SIG-M5 (cell line): ENCODE measurements at places on chromosomes 5 and 9.

DNA sequence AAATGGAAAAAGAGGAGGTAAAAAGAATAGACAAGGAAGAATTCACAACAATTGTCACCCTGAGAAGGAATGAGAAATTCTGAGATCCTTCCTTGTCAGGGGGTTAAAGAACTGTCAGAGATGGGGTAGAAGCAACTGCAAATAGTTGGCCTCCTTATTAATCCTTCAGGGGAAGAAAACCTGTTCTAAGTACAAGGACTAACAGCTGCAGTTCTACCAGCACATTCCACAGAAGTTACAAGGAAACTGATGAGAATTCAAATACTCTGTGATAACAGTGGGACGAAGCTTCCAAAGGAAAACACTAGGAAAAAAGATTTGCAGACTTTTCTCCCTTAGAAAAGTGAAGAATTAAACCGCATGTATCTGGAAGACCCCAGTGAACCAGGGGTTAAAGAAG lies 93.7 kb downstream of the OR2K2 start:
- no peak for DNase-seq

GRCh38 chr5:120405923-120406322 lies 58.2 kb upstream of the PRR16 start:
- DNase-seq = no peak

DNA sequence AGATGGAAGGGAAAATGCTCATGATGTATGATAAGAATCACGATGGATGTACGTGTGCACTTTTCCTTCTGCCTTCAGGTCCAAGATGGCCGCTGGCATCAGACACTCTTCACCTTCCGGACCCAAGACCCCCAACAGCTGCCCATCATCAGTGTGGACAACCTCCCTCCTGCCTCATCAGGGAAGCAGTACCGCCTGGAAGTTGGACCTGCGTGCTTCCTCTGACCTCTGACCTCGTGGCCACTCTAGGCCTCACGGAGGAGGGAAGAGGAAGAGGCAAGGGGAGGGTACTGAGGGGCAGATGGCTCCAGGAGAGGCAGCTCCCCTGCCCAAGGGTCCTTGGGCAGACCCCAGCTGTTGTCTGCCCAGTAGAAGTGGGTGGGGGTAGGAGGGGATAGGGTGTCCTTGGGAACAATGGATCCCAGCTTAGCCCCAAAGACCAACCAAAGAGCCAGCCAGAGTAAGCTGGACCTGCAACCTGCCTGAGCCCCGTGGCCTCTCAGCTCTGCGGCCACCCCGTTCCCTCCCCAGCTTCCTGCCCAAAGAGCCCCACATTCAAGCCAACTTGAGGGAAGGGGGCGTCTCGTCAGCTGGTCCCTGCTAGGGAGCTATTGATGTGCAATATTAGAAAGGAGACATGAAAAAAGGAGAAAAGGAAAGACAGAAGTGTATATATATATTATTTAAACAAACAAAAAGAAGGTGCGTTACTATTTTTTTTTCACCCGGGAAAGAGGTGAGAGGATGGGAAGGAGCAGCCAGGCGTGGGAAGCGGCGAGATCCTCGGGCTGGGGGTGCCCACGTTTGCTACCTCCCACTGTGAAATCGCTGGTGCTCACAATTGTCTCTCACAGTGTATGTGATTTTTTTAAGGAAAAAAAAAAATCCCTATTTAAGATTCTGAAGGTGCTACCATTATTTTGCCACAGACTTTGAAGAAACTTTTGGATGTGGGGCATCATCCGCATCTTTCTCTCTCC lies 12.1 kb upstream of the ORM1 start:
- no peak for DNase-seq

DNA sequence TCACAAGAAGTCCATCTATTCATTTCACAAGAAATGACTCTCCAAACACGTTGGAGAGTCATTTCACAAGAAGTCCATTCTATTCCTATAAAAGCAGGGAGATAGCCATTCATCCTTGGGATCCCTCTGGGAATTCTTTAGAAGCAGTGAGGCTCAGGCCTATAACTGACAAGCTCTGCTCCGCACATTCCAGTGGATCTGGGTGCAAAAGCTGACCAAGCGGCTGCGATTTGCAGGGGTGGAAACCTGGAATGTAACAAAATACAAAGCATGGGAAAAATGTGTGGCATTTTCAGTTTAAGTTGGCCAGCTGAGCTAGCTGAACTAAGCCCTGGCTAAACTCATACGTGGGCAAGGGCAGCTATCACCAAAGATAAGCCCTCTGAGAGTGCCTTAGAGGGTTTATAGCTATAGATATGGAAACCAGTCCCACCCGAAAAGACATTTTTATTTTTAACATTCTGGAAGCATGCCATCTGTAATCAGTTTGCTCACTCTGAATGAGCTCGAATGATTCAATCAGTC lies 8.7 kb downstream of the TAS2R1 start:
- no peak for DNase-seq

GRCh38 chr5:158747816-158748432 lies 351.8 kb downstream of the EBF1 start:
- no peak for DNase-seq

DNA sequence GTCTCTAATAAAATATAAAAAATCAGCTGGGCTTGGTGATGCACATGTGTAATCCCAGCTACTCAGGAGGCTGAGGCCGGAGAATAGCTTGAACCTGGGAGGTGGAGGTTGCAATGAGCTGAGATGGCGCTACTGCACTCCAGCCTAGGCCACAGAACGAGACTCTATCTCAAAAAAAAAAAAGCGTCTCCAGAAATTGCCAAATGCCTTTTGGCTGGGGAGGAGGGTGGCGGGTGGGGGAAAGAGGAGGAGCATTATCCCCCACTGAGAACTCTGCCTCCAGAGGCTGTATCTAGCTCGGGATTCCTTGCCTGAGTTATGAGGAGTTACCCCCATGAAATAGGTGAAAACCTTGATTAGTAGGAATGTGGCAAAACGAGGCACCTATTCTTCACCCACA lies 4.8 kb downstream of the ROPN1L start:
- DNase-seq = no peak

DNA sequence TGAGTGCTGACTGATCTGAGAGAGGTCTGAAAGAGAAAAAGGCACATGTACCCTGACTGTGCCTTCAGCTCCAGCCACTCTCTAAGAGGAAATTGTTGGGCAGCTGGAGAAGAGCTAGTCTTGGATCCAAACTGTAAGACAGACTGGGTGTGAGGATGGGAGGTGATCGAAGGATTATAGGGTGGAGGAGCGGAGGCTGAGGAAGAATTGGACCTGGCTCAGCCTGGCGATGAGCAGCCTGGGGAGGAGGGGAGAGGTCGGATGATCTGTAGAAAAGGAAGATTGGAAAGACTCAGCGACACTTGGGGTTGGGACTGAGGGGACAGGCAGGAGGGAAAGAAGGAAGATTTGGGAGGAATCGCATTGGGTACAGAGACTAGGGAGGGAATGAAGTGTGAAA lies 98.6 kb upstream of the SLC25A48 start:
- DNase-seq = no peak

DNA sequence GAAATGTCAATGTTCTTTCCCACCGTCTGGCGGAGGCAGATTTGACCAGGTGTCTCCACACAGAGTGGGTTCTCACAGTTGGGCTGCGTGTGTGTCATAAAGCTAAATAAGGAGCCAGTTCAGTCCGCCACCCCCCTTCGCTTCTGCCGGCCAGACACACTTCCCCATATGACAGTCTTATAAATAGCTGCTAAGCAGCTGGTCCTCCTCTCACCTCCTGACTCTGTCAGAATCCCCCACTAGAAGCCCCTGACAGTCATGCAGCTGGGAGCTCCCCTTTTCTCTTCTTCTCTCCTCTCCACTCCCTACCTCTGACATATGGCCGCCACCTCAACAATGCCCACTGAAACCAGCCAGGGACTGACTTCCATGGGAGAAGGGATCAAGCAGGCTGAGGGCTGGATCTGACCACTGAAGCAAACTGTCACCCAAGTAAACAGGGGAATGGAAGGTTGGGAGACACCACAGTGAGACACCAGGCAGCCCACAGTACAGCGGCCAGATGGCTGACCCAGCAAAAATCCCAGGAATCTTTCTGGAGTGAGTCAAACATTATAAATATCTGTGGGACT lies 141.9 kb upstream of the EFNA5 start:
- DNase-seq = no peak

DNA sequence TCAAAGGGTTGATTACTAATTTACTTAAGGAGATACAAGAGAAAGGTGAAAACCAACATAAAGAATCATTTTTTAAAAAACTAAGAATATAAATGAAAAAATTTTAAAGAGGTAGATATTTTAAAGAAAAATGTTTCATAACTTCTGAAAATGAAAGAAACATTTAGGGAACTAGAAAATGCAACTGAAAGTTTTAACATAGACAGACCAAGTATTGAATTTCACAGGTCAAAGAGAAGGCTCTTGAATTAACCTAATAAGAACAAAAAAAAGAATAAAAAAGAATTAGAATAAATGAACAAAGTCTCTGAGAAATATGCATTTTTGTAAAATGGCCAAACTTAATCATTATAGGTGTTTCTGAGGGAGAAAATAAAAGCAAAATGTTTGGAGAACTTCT lies 16.1 kb upstream of the FAM174A start:
- DNase-seq = no peak

GRCh38 chr9:120394058-120394669 lies 185.8 kb downstream of the CDK5RAP2 start:
- no peak for DNase-seq

DNA sequence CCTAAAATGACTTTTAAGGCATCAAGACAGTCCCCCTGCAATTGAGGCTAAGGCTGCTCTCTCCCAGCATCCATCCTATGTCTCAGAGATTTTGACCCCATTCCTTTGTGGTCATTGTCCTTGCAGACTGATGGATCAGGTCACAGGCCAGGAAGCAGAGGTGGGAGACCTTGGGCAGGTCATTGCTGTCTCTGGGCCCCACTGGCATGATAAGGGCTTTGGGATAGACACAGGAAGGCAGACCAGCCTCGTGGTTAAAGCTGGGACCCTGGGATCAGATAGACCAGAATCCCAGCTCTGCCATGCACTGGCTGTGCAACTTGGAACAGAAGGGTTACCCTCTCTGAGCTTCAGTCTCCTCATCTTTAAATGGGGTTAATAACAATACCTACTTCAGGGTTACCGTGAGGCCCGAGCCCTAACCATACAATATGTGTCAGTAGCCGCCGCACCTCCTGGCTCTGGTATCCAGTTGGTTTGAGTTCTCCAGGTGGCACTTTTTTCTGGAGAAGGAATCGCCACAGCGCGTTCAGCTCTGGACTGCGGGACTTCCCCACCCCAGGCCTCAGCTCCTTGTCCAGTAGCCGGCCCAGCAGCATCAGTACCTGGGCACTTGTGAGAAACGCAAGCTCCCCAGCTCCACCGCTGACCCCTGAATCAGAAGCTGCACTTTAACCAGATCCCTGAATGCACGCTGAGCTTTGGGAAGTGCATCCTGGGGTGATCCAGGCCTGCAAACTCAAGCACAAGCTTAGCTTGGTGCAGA lies 21.4 kb downstream of the LAMC3 start:
- no peak for DNase-seq

- DNase-seq = no peak
Observed at GRCh38 chr9:112308588-112308987, 24.8 kb downstream of the PTBP3 start.

- no peak for DNase-seq
Observed at GRCh38 chr5:67857502-67857901, 358.1 kb upstream of the PIK3R1 start.

DNA sequence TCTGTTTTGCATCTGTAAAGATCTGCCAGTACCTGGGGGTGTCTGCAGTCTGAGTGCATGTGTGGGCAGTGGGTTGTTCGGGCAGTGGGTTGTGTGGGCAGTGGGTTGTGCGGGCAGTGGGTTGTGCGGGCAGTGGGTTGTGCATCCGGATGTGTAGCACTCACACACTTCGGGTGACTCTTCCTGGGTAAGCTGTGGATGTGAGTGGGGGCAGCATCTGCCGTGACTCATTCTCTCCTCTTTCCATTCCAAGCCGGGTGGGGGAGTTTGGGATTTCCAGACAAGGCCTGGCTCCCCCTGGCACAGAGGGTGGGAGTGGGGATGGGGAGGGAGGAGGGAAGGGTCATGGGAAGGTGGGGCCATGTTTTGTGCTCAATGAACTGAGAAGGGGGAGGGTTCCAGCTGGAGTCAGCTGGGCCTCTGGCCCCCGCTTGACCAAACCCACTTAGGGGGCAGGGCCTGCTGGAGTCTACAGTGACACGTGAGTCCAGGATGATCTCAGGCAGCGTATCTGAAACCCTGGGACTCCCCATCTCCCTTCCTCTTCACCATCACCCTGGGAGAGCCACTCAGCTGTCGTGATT lies 8.3 kb downstream of the CRB2 start:
- DNase-seq = no peak

GRCh38 chr9:100428871-100429654 lies 2.1 kb downstream of the MSANTD3 start:
- no peak for DNase-seq

- no peak for DNase-seq
Observed at GRCh38 chr5:159764283-159765134, 151.8 kb upstream of the ADRA1B start.

DNA sequence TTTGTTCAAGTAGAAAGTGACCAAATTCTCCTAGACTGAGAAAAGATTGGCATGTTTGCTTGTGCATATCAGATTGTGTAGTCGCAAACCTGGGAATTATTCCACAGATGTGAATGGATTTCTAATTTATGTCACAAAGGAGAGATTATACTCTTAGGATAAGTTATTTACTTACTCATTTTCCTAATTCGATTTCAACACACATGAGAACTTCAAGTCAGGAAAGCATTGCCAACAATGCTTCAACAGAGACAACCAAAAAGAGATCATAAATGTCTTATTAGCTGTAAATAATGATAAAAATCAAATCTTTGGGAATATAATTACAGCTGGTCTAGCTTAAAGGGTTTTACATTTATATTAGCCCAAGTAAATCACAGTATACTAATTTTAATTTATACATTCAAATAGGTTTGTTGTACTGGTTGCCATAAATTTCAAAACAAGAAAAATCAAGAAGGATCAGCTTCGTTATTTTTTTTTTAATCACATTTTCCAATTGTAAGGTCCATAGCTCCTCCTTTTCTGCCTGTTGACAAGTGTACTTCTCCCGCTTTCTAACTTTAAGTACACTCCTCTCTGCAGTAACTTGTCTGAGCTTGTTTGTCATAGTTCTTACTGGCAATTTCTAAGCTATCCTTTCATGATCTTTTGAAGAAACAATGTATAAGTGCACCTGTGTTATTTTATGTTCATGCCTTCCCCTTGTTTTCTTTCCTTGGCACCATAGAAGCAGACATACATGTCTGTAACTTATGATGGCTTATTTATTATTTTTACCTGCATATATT lies 246.6 kb downstream of the DEPDC1B start:
- no peak for DNase-seq

DNA sequence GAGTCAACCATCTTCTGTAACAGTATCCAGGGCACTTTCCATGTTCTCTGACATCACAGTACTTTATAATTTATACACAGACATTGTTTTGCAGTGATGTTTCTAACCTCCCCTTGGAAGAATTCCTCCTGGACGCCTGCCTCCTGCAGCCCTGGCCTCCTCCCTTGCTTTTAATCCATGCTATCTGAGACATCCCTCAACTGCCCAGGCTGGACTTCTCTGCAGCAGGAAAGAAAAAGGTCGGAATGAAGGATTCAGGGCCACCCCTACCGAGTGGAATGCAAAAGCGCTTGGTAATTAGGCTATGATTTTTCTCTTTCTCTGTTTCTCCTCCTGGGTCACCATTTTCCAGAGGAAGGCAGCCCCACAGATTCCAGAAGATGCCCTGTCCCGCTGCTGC lies 47.0 kb upstream of the SHC3 start:
- DNase-seq = no peak
